ENCODE measurements at places on chromosomes 2 and 18.
A peak's percentile ranks its signal among the peaks of the same experiment; 100 is the strongest.

GRCh38 chr2:59684116-59684770 lies 869.2 kb downstream of the BCL11A start:
- no peak for DNase-seq

DNA sequence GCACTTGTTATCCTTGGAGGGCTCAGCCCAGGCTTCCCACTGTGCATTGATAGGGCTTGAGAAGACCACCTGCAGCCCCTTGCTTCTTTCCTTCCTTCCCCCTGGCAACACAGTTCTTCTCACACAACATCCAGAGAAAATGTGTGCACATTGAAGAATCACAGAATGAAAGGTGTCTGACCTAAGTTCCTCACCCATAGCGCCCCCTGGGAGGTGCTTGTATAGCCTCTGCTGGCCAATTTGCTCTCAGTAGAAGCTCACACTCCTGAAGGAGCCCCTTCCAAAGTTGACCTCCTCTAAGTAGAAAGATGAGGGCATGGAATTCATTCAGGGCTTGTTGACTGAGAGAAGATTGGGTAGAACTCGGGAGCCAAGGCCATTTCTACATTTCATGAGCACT lies 758.4 kb upstream of the KLHL29 start:
- no peak for DNase-seq

DNA sequence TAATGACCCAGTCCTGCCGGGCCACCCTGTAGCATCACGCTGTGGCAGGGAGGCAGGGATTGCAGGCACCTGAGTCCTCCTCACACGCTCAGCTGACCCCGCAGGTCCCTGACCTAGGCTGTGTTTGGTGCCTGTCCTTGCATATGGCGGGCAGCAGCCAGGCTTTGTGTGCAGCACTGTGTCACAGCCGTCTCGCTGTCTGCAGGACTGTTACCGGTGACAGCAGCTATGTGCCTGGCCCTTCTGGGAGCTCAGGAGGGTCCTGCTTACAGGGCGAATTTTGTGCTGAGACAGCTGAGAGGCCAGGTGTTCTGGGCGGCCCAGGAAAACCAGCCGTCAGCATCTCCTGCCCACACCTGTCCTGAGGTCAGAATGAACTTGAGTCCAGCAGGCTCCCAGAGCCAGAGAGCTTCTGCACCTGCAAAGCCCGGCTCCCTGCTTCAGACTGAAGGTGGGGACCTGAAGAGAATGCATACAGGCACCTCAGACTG lies 10.4 kb upstream of the ARID5A start:
- peak; percentile 64 for DNase-seq

GRCh38 chr2:197191177-197191939 lies 119.2 kb downstream of the ANKRD44 start:
- DNase-seq, result no peak

DNA sequence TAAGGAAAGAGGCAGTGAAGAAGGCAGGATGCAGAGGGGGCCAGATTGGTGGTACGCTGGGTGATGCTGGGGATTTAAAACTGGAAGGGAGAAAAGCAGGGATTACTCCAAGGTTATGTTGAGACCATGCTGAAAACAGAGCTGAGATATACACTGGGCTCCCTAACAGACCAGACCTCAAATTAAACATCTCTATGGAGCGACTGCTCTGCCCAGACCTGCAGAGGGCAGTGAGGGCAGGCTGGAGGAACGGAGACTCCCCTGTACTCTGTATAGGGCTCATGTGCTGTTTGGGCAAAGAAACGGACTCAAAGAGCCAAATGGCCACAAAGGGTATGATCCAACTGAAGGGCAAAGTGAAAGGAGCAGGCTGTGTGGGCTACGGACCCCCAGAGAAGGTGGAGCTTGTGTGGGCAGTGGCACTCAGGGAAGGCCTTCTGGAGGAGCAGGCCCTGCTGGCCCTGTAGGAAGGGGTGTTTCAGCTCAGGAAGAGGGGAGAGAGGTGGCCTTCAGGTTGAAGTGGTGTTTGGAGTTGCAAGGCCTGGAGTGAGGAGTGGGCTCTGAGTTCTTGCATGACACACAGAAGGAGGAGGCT lies 4.8 kb upstream of the CELF4 start:
- no peak for DNase-seq

Measured in posterior vena cava (tissue), 2 donors.